Brain pericyte (primary cell): ENCODE measurements at places on chromosomes 3 and 15.

DNA sequence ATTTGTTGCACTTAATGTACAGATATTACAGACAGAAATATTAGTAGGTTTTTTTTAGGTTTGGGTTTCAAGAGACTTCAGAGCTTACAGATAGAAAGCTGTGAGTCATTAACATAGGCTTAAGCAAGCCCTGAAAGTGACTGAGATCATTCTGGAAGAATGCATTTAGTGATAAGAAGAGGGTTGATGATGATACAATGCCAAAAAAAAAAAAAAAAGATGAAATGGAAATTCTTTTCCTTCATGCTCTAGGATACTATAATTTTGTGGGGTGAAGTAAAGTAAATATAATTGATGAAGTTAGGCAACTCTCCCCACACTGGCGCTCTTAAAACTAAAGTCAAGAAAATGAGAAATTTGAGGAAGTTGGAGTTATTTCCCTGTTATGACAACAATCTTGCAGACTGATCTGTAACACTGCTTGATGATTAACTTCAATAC is 169.4 kb upstream of the ZNF385D start:
- DNase-seq, result no peak

GRCh38 chr15:40313531-40314398 is 6.0 kb upstream of the PLCB2 start:
- DNase-seq, result no peak

DNA sequence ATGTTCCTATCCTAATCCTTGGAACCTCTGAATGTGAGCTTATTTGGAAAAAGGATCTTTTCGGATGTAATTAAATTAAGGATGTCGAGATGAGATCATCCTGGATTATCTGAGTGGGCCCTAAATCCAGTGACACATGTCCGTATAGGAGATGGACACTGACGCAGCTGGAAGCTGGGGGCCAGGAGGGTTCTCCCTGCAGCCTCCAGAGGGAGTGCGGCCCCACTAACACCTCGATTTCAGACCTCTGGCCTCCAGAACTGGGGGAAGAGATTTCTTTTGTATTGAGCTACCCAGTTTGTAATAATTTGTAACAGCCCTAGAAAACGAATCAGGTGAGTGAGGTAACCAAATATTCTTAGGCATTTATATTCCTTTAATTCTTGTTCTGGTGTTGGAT is 2.5 kb downstream of the DNAJB8 start:
- DNase-seq, result no peak

GRCh38 chr15:37028625-37029296 is 71.6 kb downstream of the MEIS2 start:
- no peak for DNase-seq

GRCh38 chr3:32616267-32616962 is 45.8 kb upstream of the DYNC1LI1 start:
- DNase-seq, result no peak

DNA sequence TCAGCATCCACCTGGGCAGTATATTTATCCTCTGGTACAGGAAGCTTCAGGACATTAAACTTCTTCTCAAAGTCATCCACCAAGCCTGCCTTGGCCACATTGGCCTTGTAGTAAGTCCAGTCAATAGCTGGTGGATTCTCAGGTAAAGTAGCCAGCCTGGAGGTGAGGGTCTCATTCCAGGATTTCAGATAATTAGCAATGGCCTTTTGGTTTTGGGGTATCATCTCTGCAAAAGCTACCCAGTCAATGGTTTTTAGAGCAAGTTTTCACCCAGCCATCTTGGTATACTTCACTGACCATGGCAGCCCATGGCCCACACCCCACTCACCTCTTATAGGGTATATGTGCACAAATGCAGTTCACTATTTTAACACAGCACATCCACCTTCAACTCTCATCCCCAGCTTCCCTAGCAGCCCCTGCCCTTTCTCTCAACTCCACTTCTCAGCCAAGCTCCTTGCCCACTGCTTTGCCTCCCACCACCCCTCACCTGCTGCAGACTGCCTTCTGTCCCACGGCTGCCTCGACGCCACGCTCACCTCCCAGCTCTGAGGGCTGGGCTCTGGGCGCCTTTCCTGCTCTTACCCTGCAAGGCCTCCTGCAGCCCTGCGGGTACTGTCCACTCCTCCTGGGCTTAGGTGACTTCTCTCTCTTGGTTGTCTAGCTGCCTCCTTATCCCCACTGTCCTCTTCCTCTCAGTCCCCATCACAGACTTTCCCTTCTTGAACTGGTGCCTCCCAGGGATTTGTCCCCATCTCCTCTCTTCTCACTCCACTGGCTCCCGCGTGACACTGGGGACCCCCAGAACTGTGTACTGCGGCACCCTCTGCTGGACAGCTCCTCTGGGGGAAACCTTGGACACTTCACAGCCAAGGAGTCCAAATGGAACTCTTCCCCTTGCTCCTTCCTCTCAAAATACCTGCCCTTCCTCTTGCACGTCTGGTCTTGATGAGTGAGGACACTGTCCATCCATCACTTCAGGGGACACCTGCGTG is 1.7 kb upstream of the TGM5 start:
- DNase-seq, result no peak

GRCh38 chr3:179991883-179992282 is 44.9 kb downstream of the PEX5L start:
- no peak for DNase-seq

- DNase-seq, result no peak
Measured at GRCh38 chr15:53837263-53837662, 77.8 kb upstream of the WDR72 start.

GRCh38 chr3:9298236-9298635 is 48.8 kb upstream of the SRGAP3 start:
- DNase-seq, result no peak

- no peak for DNase-seq
Measured at GRCh38 chr3:187079090-187080022, 59.9 kb downstream of the RPL39L start.

- DNase-seq, result no peak
Measured at GRCh38 chr3:169052465-169053302, 610.8 kb downstream of the MECOM start.

GRCh38 chr15:73809728-73810501 is 56.8 kb upstream of the INSYN1 start:
- DNase-seq, result no peak

DNA sequence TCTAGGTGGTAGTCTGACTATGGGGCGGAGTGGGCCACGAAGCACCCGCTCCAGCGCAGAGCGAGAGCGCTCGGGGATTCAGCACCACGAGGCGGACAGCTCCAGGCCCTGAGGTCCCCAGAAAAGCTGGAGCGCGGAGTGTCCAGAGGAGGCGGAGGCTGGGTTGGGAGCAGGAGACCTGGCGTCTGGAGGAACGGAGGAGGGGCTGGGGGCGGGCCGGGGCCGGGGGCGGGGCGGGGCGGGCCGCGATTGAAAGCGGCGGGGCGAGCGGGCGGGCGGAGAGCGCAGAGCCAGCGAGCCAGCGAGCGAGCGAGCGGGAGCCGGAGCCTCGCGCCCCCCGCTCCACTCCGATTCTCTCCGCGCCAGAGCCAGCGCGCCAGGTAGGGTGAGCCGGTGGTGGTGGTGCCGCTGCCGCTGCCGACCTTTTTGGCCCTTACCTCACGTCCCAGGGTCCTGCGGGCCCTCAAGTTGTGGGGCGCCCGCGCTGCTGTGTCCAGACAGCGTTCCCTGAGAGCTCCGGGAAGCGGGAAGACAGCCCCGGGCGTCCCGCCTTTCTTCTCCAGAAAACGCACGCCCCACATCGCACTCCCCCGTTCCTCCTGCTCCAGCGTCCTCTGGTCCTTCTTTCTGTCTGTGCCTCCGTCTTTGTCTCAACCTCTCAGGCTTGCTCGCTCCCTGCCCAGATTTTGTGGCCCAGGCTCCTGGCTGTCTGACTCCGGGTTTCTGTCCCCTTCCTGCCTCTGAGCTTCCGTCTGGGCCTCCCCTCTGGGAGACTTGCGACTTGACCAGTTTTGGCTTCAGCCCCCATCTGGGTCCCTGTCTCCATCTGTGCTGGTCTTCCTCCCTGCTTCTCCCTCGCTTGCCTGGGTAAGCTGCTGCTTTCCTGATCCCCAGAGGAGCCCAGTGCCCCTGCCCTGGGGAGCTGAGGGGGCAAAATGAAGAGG is at the start of gene GRM2:
TSS of gene GRM2 (plus strand) at position 281 of the 944 bp plus-strand sequence. CDS start 1,916 bp downstream, outside the sequence.
- DNase-seq, result peak; percentile 27

DNA sequence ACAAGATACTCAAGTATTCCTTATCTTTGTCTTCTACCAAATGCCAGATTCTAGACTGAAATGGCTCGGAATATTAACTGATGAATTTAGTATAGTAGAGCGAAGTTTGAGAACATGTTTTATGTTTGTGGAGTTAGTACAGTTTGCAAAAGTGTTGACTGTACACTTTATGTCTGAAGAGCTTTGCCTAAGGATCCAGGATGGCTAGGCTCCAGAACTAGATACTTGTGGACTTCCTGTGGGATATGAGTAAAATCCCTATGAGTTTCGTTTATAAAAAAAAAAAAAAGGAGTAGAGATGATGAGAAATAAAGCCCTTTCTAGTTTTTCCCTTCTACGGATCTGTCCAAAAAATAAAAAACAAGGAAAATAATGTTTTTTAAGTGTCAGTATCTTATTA is 96.7 kb downstream of the TP63 start:
- no peak for DNase-seq

GRCh38 chr3:73604451-73604850 is 20.3 kb downstream of the PDZRN3 start:
- no peak for DNase-seq

DNA sequence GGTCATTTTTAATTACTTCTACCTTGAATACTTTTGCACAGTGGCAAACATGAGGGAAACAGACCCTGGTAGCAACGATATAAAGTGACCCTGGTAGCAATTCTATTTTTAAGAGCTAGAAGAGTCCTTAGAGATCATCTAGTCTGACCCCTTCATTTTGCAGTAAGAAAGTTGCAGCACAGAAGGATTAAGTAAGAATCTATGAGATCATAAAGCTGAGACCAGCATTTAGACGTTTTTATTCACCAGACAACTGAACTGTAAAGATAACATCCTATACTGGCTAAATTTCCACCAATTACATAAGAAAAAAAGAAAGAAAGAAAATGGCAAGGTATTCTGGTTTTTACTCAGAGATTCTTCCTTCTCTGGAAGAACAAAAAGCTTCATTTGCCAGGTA is 49.9 kb downstream of the LRRFIP2 start:
- no peak for DNase-seq

GRCh38 chr3:104102386-104102785 is 1264.3 kb upstream of the ALCAM start:
- peak; percentile 24 for DNase-seq

GRCh38 chr15:52441841-52442240 is 86.8 kb downstream of the MYO5A start:
- no peak for DNase-seq

DNA sequence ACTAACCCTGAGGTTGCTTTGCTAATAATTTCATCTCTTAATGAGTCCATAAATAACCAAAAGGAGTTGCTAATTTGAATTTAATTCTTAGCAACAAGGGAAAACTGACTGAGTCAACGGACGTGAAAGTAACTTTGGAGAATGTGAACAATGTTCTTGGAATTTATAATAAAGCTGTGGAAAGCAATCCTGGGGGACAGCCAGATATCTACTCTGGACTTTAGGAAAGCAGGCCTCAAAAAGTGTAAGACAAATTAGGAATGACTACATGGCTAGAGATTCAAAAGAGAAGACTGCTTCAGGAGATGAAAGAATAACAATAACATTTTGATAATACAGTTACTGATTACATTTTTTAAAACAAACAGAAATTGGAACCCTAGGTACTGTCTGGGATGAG is 318.4 kb upstream of the COL8A1 start:
- DNase-seq, result no peak

DNA sequence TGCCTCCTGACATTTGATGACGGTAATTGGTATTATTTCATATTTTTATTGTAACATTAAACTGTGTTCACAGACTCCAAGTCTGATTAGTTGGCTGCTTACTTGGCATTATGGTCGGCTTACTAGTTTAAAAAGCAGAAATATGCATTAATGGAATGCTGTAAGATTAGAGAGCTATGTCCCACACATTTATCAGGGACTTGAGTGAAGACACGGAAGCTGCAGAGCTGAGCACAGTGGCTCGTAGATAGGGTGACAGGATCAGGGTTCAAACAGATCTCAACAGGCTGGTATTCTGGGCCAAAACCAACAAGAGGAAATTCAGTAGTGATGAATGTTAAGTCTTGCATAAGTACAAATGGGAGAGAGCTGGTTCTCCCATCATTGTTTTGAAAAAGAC is 113.8 kb downstream of the ADAMTSL3 start:
- no peak for DNase-seq

- no peak for DNase-seq
Measured at GRCh38 chr3:39990532-39990931, 181.1 kb downstream of the MYRIP start.

GRCh38 chr3:67635806-67636205 is 18.6 kb downstream of the SUCLG2 start:
- DNase-seq, result no peak

DNA sequence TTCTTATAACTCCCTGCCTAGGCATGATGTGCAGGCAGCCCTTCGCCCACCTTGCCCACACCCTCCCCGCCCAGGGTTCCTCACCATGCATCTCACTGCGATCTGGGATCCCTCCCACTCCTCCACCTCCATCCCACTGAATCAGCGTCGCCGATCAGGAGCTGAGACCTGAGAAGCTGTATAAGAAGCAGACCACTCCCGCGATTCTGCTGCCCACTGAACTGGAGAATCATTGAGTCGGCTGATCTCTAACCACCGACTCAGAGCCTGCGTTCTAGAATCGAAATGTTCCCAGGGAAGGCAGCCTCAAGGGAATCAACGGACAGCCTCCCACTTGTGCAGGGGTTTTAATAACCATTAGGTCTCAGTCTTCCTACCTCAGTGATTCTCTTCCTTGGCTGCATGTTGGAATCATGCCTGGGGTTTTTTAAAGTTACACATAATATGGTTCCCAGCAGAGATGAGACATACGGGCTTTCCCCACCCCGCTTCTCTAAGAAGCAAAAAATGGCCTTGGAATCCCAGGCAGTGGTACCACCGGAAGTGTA is 60.2 kb downstream of the TMEM44 start:
- no peak for DNase-seq

- DNase-seq, result no peak
Measured at GRCh38 chr15:81484086-81484955, 110.3 kb upstream of the TMC3 start.

GRCh38 chr3:124264346-124264745 is 272.4 kb upstream of the ROPN1 start:
- no peak for DNase-seq

DNA sequence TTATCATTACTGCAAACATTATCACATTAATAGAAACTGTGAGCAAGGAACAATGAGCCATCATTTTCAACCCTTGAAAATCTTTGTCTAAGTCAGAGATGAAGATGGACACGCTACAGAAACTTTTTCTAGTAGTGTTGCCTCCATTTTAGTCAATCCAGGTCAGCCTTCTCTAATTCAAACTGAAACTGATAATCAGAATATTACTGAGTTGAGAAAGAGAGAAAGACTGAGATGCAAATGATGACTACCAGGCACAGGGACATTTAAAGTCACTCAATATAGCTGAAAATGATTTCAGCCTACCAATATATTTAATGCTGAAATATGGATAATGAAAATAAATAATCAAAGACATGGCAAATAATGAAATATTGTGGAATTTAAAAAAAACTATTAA is 261.4 kb downstream of the GBE1 start:
- no peak for DNase-seq
